ENCODE measurements at places on chromosomes 6 and 20.

DNA sequence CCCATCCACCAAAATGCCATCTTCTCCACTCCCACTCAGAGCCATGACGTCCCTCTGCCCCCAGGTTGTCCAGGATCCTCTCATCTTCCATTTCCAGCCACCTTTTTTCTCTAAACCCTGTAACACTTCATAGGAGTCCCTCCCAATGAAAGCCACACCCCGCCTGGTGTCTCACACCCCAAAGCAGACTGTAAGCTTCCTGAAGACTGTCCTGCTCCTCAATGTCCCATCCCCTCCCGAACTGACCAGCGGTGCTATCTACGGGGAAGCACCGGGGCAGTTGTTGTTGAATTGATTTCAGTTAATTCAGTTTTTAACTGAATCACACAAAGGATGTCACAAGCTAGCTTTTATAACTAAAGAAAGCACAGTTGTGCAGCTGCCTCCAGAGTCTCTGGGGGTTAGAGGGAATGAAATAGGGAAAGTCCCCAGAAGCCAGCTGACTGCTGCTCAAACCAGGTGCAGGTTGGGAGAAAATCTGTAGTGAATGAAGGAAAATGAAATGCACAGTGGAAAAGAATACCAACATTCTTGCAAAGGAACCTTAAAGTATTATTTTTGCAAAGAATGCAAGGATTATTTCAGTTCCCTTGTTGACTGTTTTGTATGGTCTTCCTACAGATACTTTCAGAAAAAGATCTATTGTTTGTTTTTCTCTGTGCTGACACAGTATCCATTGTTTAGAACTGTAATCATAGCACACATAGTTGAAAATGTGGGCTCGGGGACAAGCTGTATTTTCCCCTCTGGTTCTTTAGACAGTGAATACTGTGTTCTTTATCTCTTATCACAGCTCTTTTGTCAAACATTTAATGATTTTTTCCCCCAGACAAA, 222.6 kb upstream of the QKI start:
- DNase-seq, result no peak

DNA sequence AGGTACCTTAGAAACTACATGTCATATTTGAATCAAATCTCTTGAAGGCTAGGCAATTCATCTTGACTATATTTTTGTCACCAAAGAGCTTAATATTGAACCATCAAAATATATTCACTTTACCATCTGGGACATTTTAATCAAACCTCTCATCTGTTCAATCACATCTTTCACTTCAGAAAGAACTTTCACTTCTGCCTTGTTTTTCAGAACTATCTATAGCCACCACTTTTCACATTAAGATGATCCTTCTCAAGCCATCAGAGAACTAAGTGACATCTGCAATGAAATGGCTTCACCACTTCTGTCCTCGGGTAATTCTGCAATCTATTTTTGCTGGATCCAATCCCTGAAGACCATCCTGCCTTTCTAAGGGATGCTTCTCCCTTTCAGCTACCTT, 57.8 kb downstream of the OR2B2 start:
- DNase-seq, result no peak

DNA sequence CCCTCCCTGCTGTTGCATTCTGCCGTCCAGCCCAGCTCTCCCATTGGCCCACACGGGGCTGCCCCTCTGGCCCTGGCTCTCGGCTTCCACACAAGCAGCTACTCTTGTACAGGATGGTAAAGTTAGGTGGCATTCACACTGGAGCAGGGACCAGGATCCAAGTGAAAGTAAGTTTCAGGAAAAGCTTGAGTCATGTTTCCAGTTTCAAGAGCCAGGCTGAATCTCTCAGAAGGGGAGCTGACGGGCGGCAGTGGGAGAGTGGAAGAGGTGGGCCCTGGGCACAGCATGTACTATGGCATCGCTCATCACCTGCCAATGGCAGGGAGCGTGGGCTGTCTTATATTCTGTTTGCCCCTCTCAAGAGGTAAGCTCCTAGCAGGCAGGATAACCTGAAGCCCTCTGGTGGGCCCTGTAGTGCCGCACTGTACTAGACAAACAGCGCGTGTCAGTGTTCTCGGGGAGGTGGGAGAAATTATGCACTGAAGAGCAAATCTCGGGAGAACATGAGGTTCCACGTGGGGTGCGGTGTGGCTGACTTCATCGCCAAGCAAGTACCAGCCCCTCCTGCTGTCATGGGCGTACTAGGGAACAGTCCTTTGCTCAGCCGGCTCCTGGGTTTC, 241.5 kb downstream of the NRN1 start:
- no peak for DNase-seq

DNA sequence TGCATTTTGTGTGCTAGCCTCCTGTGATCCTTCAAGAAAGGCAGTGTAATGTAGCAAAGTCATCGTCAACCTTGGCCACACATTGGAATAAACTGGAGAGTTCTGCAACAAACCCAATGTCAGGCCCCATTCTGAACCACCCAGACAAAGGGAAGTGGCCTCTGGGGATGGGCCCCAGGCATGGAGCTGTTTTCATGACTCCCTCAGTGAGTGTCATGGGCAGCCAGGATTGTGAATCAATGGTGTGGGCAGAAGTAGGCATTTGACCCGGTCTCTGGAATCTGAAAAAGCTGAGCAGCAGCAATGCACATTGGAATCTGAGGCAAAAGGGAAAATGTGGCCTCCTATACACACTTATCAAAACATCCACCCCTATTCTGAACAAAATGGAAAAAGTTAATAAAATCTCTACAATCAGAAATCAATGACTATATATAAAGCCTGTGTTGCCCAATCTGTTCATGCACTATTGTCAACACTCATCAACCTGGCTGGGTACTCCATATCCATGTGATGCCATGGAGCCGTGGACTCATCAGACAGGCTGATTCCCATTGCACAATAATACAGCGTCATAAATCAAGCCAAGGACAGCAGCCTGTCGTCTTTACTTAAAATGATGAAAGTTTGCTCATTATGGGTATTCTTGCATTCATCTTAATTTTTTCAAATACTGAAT, 134.9 kb upstream of the STMND1 start:
- DNase-seq, result no peak

DNA sequence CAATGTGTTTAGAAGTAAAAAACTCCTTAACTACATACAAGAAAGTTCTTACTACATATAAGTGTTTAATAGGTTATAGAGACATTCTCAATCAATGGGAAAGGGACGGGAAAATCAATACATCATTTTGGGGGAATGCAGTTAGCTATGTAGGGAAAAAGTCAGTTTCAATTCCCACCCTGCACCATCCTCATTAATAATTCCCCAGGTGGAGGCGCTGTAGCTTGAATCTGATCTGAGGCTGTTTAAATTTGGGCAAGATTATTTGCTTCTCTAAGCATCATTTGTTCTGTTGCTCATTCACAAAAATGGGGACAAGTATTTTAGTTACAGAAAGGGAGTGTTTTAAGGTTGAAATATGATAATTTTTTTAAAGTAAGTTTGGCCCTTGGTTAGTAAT, 19.1 kb downstream of the OLIG3 start:
- no peak for DNase-seq

DNA sequence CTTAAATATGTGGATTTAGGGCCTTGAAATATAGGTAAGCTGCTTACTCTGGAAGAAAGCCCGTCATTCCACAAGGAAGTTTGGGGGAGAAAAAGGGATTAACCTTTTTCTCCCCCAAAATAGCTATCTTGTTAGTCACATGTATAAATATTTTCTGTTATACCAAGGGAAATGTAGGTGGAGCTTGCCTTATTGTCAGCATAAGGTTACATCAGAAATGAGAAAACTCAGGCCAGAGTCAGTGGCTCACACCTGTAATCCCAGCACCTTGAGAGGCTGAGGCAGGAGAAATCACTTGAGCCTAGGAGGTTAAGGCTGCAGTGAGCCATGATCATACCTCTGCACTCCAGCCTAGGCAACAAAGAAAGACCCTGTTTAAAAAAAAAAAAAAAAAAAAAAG, 129.9 kb downstream of the LRFN2 start:
- no peak for DNase-seq

GRCh38 chr6:43948527-43949485, 178.4 kb downstream of the MRPL14 start:
- no peak for DNase-seq

DNA sequence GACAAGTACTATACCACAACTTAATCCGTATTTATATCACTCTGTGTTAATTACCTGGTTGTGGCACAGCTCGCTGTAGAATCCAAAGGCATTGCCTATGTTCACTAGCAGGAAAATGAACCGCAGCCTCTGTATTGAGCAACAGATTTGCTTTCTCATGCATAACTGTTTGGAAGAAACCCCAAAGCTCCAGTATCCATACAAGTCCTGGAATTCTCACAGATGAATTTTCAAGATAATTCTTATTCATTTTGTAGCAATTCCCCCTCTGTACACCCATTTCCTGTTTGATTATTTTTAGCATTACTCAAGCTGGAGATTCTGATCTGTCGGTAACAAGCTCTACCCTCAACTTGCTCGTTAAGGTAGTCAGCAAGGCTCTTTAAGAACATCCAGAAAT, 63.5 kb downstream of the STMND1 start:
- DNase-seq, result no peak

GRCh38 chr6:1024587-1024986, 287.3 kb upstream of the FOXQ1 start:
- DNase-seq, result no peak

GRCh38 chr20:58407201-58407873, 18.3 kb downstream of the VAPB start:
- no peak for DNase-seq

DNA sequence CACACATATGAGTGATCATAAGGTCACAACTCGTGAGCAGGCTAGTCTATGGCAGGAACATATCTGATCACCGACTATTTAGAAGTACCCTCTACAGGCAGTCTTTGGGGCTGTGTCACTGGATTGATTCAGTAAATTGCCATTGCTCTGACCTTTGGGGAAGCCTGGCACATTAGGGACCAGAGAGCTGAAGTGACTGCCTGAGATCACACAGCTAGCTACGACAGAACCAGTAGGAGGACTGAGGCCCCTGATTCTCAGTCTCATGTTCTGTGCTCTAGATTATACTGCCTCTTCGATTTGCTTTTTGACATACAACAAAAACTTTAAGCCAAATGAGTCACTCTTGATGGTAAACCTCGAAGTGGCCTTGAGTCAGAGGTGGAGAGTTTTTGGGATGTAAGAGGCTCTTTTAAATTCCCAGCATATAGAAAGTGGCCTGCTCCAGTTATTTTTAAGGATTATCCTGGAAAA, 247.5 kb upstream of the SUPT3H start:
- DNase-seq, result no peak

- no peak for DNase-seq
These were observed 232.4 kb downstream of the ZFAND3 start for GRCh38 chr6:38051819-38052434.

DNA sequence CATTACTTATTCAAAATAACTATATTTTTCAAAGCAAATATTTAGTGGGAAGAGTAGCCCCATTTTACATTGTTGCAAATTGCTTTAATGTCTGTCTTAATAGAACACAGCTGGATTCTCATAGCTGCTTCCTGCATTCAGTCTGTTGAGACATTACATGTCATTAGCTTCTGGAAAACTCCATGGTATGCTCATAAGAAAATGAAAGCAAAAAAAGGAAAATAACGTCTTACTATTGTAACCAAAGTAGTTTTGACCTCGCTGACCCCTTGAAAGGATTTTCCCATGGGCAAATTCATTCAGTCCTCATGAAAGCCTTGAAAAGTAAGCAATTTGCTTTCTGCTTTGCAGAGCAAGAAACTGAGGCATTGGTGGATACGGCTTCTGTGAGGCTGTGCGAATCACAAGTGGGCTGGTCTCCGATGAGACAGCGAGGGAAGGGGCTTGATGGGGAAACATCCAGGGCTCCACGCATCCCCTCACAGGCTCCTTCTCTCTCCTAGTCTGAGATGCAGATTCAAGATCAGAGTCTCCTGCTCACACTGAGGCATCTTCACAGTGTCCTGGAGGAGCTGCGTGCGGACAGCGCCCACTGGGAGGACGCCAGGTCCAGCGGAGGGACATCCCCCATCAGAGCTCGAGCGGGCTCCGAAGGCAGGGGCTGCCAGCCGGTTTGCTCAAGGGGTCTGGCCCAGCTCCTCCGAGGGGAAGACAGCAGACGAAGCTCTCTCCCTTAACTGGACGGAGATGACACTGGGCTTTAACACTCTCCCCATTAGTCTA, 3.3 kb downstream of the C20orf202 start:
- DNase-seq, result no peak

DNA sequence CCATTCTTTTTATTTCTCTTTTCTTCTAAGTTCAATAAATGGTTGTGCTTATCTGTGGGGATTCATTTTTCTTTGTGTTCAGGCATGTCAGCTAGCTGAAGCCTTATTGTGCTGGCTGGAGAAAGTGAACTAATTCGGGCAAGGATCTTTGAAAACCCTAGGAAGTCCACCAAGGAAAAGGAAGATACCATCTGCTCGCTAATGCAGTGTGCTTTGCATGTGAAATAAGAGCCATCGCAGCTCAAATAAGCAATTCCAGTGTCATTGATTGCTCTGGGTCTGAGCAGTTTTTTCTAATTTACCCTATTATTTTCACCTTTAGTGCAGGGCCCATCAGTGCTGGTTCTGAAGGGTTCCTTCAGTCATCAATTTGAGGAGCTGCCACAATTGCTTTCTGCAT, 309.4 kb upstream of the SOX4 start:
- no peak for DNase-seq

GRCh38 chr20:24917797-24918578, 31.1 kb upstream of the CST7 start:
- peak; percentile 80 for DNase-seq

DNA sequence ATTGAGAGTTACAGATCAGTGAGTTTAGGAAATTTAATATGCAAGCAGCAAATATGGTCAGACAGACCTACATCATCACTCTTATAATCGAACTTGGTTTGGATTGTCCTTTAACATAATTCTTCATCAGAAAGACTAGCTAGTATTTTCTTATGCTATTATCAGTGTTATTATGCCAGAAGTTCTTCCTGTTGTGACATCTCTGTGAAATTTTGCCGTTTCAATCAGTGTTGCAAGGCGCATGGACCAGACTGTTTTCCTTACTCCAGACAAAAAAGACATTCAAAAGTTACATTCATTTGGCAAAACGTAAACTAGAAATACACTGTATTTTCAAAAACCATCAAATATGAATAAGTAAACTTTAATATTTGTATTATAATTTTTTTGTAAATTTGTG, 5.7 kb upstream of the TENT5A start:
- DNase-seq, result no peak

- no peak for DNase-seq
These were observed 114.9 kb upstream of the DST start for GRCh38 chr6:56757588-56757984.

DNA sequence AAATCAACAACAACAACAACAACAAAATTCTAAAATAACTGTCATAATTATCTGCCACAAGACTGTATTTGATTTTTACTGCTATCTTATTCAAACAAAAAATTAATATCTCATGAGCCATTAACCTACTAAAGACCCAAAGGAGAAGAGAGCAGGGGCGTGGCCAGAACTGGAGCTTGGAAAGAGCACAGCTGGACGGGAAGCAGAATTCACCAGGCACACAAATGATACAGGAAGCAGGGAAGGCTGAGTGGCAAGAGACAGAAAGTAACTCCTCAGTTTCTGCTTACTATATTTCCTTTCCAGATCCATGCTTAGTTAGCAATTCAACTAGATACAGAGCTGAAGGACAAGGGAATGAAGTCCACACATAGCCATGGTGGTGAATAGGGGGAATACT, 54.4 kb downstream of the FKBP5 start:
- no peak for DNase-seq

GRCh38 chr6:119330520-119331113, 18.9 kb downstream of the MAN1A1 start:
- no peak for DNase-seq

- no peak for DNase-seq
These were observed 385.3 kb upstream of the SOX4 start for GRCh38 chr6:21208081-21208795.

Data from NCI-H345 (cell line).